ENCODE measurements at places on chromosomes 3 and 15. TPM values are rescaled to one million over a fixed set of nuclear protein-coding genes. Genes with fewer than 3 reads are reported as not detected.

Gene UROC1
- total RNA-seq, result not detected

Gene SPTBN5
- total RNA-seq, result 0.34 TPM

Gene ZNF197
- total RNA-seq, result 25.3 TPM

Gene CYP11A1
- total RNA-seq, result 0.07 TPM

Gene LRRIQ4
- not detected for total RNA-seq
